Stimulated activated CD8-positive, alpha-beta memory T cell treated with anti-CD3 and anti-CD28 coated beads, Interleukin-4, amount 100 ng/mL, for 1 hour (primary cell): ENCODE measurements at places on chromosomes 5 and 9.
A peak's percentile ranks its signal among the peaks of the same experiment; 100 is the strongest.

DNA sequence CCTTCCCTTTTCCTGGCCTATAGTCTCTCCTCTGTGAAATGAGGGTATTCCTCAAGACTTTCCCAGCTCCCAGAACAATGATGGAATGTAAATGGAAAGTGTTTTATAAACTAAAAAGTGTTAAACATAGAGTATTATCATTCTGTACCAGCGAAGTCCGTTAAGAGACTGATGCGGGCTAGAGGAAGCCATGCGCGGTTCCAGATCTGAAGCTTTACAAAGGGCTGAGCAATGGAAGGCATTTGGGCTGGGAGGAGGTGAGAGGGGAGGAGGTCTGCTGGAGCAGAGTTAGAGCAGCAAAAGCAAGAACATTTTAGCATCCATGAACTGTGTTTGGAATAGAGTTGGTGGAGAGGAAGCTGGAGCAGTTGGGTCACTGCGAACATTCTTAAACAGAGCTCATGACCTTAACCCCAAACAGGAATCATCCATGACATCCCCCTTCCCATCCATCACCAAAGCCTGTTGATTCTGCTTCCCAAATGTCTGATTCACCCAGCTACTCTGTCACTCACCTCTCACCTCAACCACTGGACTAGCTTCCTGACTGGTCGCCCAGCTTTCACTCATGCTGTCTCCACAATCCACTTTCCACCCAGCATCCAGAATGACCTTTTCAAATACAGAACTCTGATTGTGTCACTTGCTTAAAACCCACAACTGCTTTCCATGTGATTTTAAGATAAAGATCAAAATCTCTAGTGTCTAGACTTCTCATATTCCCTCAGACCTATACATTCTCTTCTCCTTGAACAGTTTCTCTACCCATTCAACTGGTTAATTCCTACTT, 37.1 kb downstream of the CDK5RAP2 start:
- no peak for DNase-seq

DNA sequence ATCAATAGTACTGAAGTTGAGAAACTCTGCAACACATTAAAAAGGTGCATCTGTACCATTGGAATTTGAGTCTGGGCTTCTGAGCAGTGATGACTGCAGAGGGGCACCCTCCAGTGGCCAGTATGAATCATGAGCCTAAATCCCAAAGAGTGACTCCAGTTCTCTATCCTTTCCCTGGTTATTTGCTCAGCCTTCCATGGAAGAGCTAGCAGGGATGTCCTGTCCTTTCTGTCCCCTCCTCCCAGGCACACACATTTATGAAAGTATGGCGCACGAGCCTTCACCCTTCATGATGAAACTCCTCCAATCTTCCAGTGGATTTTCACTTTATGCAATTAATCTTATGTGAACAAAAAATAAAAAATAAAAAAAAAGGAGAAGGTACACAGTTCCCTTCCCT, 81.0 kb downstream of the ESM1 start:
- no peak for DNase-seq

GRCh38 chr9:116360989-116361388, 207.4 kb downstream of the PAPPA start:
- DNase-seq, result no peak

GRCh38 chr5:74326571-74327338, 313.8 kb downstream of the ENC1 start:
- peak; percentile 5 for DNase-seq

- no peak for DNase-seq
Observed at GRCh38 chr5:76580981-76581380, 42.2 kb downstream of the F2RL2 start.
